ENCODE measurements at places on chromosomes 13 and 19.
A peak's percentile ranks its signal among the peaks of the same experiment; 100 is the strongest.

- DNase-seq = no peak
These were observed 7.2 kb downstream of the GAS6 start for GRCh38 chr13:113856716-113857065.

- DNase-seq = no peak
These were observed 2189.8 kb upstream of the PCDH20 start for GRCh38 chr13:63605403-63605802.

DNA sequence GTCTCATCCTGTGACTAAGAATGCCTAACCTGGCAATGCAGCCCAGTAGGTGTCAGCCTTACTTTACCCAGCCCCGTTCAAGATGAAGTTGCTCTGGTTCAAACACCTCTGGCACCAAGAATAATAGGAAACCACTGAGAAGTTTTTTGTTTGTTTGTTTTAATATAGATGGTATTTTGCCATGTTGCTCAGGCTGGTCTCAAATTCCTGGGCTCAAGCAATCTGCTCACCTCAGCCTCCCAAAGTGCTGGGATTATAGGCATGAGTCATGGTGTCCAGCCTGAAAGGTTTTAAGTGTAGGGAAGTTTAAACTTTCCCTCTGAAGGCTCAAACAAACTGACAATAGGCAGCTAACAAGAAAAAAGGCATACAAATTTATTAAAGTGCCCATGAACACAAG is 51.2 kb upstream of the ABCC4 start:
- no peak for DNase-seq

- no peak for DNase-seq
These were observed 87.8 kb upstream of the KLF5 start for GRCh38 chr13:72970956-72971355.

DNA sequence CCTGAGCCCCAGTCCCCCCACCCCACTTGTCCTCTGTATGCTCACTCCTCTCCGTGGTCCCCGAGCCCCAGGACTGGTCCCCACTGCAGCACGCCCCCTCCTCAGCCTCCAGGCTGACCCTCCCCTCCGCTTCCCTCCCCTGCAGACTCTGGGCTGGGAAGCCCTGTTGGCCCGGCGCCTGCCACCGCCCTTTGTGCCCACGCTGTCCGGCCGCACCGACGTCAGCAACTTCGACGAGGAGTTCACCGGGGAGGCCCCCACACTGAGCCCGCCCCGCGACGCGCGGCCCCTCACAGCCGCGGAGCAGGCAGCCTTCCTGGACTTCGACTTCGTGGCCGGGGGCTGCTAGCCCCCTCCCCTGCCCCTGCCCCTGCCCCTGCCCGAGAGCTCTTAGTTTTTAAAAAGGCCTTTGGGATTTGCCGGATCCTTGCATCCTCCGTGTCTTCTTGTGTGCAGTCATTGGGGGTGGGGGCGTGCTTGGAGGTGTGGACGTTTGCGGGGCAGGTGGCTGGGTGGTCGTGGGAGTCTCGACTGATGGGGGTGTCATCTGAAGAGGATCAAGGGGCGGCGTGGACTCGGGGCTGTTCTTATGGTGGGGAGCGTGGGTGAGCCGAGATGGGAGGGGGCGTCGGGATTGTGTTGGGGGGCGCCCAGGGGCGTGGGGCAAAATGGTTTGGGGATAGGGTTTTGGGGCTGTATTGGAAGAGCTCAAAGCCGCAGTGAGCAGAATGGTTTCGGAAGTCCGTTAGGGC is 3.5 kb downstream of the PTGER1 start:
- DNase-seq = no peak

DNA sequence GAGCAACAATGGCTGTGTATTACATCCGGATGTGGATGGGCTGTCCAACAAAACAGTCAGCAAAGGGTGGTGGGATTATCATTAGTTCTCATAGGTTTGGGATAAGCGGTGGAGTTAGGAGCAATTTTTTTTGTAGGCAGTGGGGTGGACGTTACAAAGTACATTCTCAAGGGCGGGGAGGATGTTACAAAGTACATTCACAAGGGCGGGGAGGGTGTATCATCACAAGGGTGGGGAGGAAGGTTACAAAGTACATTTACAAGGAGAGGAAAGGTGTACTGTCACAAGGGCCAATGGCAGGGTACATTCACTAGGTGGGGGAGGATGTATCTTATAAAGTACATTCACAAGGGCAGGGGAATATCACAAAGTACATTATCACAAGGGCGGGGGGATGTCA is 20.8 kb upstream of the ZNF561 start:
- no peak for DNase-seq

- peak; percentile 61 for DNase-seq
These were observed 2638.2 kb downstream of the PCDH9 start for GRCh38 chr13:64591971-64592370.

DNA sequence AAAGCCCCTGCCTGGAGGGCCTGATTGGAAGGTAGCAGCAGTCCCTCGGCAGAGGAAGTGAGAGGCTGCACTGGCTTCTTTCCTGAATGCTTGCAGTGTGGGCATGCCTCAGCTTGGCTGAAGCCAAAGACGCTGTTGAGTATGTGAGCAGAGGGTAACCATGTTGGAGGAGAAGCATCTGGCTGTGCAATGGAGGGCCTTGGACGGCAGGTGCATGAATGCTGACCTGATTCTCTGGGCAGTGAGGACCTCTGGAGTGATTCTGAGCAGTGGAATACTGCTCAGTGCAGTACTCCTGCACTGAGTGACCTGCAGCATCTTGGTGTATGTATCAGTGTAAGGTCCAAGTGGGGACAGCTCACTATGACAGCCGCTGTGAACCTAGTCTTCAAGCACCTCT is 46.9 kb downstream of the SOX1 start:
- DNase-seq = no peak

DNA sequence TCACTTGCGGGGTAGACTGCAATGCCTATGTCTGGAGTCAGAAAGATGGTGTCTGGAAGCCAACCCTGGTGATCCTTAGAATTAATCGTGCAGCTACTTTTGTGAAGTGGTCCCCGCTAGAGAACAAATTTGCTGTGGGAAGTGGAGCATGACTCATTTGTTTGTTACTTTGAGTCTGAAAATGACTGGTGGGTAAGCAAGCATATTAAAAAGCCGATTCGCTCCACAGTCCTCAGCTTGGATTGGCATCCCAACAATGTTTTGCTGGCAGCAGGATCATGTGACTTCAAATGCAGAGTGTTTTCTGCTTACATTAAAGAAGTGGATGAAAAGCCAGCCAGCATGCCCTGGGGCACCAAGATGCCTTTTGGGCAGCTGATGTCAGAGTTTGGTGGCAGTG is 9.5 kb upstream of the ERVV-1 start:
- no peak for DNase-seq

DNA sequence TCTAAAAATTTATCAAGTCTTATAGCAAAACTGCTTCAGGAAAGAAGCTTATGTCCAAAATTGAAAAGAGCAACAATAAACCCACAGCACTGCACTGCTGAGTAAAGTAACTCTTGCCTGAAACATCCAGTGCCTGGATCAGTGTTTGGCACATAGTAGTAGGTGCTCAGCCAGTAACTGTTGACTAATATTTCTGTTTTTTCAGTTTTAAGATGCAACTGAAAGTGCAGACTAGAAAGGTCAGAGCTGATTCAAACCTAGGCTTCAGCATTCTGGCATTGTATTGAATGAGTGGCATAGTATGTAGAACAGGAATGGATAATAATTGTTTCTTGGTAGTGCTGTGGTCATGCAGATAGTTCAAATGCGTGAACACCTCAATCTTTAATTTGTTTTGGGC is 67.6 kb downstream of the UBL3 start:
- DNase-seq = no peak

GRCh38 chr19:39342647-39343305 is 555 bp downstream of the SAMD4B start:
- DNase-seq = peak; percentile 31

DNA sequence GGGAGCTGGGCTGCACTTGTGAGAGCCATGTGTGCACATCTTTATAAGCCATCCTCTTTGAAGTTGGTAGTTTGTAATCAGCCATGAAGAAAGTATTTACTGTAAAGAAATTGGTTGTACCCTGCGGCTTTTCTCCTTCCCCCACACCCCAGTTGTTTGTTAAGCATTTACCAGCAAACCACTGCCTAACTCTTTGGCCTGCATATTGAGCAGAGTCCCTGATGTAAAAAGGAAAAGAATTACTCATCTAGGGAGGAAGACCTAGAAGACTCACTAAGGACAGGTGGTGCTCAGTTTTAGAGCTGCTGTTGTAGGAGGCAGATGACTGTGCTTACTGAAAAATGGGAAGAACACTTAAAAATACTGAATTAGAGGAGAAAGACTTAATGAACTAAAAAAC is 245.3 kb downstream of the PCCA start:
- no peak for DNase-seq

DNA sequence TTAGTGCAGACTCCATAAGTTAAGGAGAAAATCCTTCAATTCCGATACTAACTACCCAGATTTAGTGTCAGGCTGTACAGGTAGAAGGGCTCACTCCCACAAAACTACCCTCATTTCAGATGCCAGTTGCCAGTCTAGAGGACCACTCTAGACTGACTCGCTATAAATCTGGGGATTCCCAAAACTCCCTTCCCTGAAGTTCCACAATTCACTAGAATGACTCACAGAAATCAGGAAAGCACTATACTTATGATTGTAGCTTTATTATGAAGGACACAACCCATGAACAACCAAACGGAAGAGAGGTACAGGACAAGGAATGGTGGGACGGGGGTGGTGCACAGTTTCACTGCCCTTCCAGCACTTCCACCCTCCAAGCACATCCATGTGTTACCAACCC is 321.2 kb downstream of the DIAPH3 start:
- no peak for DNase-seq

GRCh38 chr19:2720777-2721569 is at the start of gene DIRAS1:
Gene DIRAS1, minus strand, starts transcription at chr19:2721372. Its CDS starts 3,566 bp downstream, at chr19:2717806.
- DNase-seq = no peak

GRCh38 chr13:107563099-107563925 is 652.0 kb downstream of the LIG4 start:
- no peak for DNase-seq

DNA sequence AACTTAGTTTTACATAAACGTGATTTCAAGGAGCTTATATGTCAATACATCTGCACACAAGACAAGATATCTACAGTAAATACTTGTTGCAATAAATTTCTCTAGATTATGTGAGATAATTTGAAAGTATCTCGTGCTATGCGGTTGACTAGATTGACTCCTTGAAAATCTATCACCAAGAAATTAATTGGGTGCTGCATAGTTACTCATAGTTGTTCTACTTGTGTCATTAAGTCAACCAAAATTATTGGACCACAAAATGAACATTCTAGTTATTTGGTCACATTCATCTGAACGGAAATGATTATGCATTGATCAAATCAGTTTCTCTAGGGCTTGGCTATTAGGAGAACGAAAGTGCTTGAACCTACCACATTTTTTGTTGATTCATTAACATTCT is 2291.5 kb downstream of the PCDH9 start:
- DNase-seq = no peak

- no peak for DNase-seq
These were observed 904 bp upstream of the ALOX5AP start for GRCh38 chr13:30734439-30734838.
